ENCODE measurements at places on chromosomes 5 and 9. TPM values are rescaled to one million over a fixed set of nuclear protein-coding genes. Genes with fewer than 3 reads are reported as not detected.

DNA sequence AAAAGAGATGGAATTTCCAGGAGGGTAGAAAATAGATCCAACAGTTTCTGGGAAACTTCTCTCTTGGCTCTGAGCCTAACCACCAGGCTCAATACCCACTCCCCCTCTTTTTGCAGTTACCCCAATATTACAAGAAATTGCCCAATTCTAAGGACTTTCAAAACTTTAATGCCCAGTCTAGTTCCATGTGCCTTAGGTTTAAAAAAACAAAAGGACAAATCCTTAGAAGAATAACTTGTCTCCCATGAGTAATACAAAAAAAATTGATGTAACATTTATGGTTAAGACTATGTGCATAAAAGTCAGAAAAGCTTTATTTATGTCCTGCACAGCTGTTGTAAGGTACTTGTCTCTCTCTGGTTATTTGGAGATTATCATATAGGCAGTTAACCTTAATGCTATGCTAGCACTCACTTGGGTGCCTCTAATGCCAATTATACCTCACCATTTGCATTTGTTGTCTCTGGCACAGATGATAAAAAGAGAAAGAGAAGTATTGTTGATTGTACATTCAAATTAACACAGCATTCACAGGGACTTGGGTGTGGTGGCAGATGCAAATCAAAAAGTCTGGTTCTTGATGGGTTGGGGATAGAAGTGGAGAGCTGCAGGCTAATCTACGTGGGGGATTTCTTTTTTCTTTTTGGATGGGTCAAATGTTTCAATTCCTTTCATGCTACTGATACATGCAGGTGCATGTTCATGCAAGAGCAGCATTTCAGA is 159.4 kb downstream of the PIK3R1 start:
- no peak for DNase-seq

DNA sequence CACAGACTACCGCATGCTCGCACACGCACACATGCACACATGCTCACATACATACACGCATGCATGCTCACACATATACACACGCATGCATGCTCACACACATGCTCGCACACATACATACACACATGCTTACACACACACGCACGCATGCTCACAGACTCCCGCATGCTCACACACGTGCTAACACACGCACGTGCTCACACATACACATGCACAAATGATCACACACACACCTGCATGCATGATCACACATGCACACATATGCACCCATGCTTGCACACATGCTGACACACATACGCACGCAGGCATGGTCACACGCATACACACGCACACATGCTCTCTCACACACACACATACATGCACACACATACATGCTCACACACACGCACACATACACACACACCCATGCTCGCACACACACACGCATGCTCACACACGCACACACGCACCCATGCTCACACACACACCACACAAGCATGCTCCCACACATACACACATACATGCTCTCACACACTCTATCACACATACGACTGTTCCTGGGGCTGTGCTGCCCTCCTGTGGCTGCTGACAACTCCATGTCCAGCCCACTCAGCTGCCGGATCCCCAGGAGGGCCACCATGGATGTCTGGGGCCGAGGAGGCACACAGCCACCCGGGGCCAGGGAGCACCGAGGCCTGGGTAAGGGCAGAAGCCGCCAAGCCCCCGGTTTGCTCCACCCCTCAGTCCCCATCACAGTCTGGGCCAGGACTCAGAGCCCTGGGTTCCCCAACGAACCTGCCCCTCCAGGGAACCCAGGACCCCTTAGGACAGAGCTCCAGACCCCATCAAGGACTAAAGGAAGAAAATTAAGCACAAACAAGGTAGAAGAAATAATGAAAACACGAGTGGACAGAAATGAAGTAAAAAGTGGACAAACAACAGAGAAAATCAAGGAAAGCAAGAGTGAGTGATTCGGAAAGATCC is 31.4 kb upstream of the EGFL7 start:
- DNase-seq, result peak; percentile 68

DNA sequence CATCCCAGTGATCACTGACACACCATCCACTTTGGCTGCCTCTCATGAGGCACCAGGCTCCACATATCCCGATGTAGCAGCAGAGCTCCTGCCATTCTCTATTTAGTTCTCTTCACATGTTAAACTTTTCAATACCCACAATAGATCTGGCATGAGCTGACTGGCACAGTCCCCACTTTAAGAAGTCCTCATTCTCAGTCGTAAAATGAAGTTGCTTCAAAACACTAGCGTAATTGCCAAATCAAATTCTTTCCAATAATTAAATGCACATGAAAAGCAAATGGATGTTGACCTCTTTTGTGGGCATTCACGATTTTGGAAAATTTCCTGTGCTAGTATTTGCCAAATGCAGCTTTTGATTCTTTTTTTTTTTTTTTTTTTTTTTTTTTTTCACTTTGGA is 32.4 kb downstream of the HAPLN1 start:
- no peak for DNase-seq

DNA sequence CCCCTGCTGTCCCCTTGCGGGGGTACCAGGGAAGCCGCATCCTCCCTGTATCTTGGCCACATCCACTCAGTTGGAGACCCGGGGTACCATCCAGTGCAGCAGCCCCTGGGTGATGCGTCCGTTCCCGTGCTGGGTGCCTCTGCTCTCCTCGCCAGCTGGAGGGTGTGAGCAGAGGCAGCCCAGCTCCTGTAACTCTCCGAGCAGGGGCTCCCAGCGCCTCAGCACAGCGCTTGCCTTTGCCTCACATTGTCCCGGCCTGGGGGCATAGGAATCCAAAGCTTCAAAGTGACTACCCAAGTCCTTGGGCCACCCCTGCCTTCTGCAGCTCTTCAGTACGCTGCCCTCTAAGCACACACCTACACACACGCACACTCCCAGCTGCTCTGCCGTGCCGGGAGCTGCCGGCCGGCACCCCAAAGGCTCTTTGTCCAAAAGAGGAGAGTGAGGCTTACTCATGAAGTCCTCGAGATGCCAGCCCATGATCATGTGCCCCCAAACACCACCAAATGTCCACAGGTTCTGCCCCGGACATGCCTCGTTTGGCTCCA is 733 bp downstream of the ANGPTL2 start:
- no peak for DNase-seq

DNA sequence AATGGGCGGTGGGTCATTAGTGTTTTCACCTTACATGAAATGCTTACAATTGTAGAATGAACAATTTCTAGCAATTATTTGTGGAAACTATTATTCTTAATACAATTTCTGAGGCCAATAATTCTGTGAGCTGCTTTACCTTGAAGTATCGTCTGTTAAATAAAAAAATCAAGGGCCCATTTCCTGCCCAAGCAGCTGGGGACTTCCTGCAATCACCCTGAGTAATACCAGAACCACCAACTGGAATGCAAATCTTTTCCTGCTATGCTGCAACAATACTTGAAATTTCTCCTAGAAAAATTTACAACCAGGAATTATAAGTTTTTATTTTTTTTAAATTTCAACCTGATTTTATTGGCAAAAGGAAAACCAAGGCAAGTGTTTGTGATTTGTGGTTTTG is 52.6 kb downstream of the ADAMTS16 start:
- no peak for DNase-seq

- no peak for DNase-seq
Measured at GRCh38 chr5:123273095-123273494, 150.1 kb downstream of the CEP120 start.

GRCh38 chr5:83059341-83059740 is 17.9 kb downstream of the TMEM167A start:
- DNase-seq, result no peak

DNA sequence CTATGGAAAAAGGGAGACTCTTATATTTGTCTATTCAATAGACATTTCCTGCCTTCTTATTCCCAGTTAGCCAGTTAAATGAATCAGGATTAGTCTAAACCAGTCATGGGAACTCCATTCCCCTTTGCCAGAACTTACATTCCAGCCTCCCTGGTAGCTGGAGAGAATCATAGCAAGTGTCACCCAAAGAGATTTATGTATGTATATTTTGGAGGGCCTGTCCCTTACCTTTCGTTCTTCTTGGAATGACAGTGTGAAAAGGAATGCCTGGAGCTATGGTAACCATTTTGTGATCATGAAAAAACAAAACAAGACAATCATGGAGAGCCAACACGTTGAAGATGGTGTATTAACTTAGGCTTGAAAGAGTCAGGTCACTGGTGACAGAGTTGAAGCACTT is 627.7 kb downstream of the CCDC171 start:
- no peak for DNase-seq

- DNase-seq, result no peak
Measured at GRCh38 chr9:130432796-130433167, 12.0 kb upstream of the ASS1 start.

- no peak for DNase-seq
Measured at GRCh38 chr5:124468671-124469411, 277.6 kb downstream of the ZNF608 start.

DNA sequence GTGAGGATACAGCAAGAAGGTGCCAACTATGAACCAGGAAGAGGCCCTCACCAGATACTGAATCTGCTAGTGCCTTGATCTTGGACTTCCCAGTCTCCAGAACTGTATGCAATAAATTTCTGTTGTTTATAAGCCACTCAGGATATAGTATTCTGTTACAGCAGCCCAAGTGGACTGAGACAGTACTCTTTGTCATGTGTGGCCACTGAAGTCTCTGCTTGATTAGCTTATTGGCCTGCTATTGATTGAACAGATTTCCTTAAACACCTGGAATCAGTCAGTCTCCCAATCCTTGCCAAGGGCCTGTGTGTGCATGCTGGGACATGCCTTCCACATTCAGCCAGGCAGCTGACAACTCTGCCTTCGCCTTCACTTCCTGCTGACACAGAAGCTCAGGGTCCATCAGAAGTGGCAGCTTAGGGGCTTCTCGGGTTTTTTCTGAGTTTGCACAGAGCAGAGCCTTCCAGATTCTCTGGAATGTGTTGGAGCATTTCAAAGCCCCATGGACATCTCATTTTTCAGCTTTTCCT is 13.7 kb upstream of the ROR2 start:
- DNase-seq, result no peak

DNA sequence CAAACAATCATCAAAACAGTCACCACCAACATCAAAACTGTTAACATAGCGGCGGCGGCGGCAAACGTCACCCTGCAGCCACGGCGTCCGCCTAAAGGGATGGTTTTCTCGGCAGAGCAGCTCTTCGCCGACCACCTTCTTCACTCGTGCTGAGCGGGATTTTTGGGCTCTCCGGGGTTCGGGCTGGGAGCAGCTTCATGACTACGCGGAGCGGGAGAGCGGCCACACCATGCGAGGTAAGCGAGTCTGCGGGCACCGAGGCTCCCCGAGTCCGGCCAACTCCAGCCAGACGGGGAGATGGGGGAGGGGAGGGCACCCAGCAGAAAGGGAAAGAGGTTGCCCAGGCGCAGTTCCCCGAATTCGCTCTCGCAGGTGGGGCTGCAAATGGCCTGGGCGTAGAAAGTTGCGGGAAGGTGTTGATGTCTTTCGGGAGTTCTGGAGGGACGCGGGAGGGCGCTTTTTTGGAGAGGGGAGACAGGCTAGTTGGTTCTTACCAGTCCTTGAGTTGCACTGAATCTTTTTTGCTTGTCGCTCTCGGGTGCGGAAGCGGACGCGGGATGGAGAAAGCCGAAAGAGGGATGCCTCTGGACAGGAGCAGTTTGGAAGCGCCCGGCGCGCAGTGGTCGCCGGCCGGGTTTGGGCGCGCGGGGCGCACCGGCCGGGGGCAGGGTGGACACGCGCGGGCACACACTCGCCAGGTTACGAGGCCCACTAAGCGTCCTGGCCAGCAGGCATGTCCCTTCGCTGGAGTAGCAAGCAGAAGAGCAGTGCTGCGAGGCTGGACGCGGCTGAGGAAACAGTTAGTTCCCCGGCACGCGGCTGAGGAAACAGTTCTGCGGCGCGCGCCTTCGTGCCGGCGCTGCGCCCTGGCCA is 849 bp downstream of the RORB start:
- no peak for DNase-seq

DNA sequence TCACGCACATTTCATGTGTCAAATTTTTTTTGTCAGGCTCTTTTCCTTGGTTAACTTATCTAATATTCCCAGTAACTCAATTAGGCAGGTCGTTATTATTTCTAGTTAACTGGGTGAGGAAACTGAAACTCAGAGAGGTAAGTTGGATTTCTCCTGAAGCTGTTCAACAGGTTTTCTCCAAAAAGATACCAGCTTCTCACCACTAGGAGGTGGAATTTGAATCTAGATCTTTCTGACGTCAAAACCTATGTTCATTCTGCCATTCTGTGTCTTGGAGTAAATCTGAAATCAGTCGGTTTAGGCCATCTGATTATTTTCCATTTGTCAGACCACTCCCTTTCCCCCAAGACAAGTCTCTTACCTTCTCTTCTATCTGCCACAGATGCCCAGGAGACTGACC is 572.9 kb downstream of the ACTL7B start:
- DNase-seq, result no peak

DNA sequence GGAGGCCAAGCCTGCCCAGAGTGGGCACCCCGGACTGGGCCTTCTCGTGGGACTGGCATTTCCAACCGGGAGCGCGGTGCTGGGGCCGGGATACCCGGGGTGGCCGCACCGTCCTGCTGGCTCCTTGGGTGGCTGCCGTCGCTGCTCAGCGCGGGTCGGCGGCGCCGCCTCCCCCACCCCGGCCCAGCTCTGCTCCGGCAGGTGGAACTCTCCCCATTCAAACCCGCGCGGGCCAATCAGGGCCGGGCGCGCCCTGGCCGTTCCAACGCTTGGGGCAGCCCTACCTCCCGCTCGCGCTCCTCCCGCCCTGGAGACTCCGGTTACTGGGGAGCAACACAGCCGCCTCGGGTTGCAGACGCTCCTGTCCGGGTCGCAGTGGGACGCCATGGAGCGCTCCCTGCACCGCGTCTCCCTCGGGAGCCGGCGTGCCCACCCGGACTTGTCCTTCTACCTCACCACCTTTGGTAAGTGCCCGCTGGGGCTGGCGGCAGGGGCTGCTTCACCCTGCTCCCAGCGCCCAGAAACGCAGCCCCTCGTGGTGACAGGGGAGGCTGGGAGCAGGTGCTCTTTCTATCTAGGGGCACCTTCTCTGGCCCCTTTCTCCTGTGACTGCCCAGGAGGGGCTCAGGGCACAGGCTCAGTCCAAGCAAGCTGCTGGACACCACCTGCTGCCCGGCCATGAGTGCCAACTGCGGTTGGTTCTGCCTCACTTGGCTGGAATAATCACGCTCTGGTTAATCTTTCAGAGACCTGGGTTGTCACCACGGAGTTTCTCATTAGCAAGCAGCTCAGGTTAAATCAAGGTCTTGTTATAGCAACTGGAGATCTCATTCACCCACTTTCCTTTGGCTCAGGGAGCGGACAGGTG is at the start of gene RGS3:
TSS of gene RGS3 (plus strand) at position 310 of the 868 bp plus-strand sequence. CDS start at position 386, 76 bp downstream.
- peak; percentile 91 for DNase-seq

DNA sequence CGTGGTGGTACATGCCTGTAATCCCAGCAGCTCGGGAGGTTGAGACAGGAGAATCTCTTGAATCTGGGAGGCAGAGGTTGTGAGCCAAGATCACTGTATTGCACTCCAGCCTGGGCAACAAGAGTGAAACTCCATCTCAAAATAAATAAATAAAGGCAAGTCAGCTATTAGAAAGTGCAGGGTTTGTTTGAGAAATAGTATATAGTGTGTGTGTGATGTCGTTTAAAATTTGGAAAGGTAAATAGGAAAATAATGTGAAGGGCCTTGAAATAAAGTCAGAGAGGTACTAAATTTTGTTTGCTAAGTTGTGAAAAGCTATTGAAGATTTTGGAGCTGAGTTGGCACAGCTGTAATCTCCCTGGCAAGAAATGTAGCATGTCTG is 17.8 kb downstream of the ZNF131 start:
- DNase-seq, result no peak

Gene PRSS3
- 719 TPM for total RNA-seq

Gene PRR7
- total RNA-seq, result 1.9 TPM

Gene FOXD4L3
- not detected for total RNA-seq

Gene IFNB1
- not detected for total RNA-seq

Gene TAF11L5
- total RNA-seq, result not detected

Gene PCDHGB7
- total RNA-seq, result 3.3 TPM

Gene KDM4C
- 19.9 TPM for total RNA-seq

Gene ICE1
- 7.8 TPM for total RNA-seq

Gene TAF11L11
- total RNA-seq, result not detected

Measured in pancreas (tissue), 10 donors.